Left renal pelvis (tissue), 4 donors: ENCODE measurements at places on chromosomes 16 and 17.

DNA sequence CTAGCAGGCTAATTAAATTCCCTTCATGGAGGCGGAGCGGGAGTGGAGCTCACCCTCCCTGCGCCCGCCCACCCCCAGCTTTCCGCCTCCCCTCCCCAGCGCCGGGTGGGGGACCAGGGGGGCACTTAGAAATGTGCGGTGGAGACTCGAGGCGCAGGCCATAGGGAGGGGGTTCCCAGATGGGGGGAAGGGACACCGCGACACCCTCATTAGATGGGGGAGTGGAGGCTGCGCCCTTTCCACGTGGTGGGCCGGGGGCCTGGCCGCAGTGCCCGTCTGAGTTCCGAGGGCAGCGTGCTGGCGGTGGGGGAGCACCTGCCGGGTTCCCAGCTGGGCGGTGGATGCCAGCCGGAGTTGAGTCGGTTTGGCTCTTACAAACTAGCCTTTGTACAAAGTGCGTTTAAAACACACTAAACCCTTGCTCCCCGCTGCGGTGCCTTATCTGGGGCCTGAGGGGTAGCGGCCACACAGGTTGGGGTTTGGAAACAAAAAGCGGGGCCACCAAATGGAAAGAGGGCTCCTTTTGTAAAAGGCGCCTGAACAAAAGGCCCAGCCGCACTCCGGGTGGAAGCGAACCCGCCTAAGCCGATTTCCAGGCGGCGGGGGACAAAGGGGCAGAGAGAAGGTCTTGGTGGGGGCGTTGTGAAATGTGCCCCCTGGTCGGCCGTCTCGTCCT, 1.4 kb downstream of the GSE1 start:
- no peak for DNase-seq

DNA sequence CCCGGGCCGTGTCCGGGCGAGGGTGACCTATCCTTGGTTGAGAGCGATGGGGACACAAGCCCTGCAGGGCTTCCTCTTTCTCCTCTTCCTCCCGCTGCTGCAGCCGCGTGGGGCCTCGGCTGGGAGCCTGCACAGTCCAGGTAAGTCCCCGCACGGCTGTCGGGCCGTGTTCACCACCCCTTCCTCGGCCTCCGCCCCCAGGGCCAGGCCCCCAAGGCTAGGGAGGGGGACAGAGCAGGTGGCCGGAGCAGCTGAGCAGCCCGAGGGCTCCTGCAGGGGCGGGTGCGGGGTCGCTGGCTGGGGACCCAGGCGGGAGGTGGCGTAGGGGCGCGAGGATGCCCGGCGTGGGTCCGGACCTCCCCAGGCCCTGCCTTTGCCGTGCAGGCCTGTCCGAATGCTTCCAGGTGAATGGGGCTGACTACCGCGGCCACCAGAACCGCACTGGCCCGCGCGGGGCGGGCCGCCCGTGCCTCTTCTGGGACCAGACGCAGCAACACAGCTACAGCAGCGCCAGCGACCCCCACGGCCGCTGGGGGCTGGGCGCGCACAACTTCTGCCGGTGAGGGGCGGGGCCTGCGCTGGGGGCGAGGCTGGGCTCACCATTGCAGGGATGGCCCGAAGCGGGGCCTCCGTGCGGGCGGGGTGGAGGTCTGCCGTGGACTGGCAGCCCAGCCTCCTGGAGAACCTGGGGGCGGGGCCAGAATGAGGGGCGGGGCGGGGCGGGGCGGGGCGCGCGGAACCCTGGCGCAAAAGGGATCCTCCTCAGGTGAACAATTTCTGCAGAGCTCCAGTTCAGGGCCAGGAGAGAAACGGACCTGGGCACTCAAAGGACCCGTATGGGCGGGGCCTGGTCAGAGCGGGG, 631 bp downstream of the KREMEN2 start:
- no peak for DNase-seq

DNA sequence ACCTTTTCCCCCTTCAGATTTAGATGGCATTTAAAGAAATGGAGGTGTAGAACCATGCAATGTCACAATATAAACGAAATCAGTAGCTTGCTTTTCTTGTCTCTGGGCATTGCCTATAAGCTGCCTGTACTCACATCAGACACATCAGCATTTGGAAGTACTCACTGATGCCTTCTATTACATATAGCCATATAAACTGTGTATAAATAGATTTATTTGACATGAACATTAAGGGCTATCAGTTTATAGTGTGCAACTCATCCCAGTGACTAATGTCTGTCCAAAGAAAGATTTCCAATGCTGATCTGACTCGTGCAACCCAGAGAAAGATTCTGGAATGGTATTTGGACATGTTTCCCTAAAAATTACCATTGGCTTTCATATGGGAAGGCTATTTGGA, 417.9 kb upstream of the MAF start:
- no peak for DNase-seq

- no peak for DNase-seq
Measured at GRCh38 chr16:75921281-75921680, 195.0 kb upstream of the CPHXL start.

DNA sequence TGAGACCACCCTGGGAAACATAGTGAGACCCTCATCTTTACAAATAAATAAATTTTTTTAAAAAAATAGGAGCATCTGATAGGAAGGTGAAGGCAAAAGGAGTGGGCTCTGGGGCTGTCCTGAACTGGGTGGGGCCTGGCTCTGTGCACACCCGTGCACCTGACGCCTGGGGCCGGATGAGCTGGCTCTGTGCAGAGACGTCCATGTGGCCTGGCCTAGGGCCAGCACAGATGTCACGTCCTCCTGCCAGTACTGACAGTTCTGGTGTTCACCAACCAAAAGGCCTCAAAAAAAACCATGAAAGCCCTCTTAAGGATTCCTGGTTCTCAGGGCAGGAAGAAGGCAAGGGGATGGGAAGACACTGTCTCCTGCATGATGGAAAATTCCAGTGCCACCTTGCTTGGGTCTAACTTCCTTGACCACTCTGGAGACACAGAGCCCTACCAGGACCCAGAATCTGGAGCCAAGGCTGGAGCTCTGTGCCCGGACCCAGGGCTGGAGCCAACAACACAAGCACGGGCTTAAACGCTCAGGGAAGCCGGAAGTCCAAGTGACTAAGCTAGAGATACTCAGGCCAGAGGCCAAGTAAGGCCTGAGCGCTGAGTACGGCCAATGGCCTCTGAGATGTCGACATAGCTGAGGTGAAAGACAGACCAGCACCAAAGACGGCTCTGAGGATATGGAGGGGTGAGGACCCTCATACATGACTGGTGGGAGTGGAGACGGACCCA, 32.9 kb downstream of the COPRS start:
- no peak for DNase-seq

DNA sequence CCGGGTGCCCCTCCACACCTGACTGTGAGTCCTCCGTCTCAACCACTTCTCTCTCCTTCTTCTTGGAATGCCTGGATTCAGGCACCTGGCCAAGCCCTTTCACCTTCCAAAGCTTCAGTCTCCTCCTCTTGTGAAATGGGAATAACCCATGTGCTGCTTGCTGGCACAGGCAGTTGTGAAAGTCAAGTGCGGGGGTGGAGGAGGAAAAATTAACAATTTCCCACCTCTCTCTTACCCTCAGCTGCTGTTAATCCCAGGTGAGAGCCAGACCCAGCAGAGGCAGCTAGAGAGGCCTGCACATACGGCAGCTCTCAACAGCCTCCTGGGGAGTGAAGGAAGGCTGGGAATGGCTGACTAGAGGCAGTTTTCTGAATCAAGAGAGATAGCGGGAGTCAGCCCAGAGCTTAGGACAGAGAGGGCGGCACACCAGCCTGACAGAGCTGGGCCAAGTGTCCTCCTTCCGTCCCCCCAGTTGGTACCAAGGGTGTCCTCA, 77.9 kb upstream of the LGALS9 start:
- DNase-seq: no peak

DNA sequence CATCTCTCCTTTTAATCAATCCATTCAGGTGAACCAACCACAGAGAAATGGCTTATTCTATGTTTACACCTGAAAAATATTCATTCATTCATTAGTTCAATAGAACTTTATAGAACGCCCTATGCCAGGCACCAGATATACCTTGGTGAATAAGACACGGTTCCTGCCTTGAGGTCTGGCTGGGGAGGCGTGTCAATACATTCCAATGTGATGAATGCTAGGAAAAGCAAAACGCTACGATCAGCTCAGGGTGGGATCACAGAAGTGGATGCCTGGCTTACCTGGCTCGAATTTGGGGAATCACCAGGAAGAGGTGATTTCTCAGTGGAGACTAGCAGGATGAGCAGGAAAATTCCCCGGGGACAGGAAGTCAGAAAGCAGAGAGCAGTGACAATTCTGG, 17.5 kb upstream of the WFIKKN2 start:
- DNase-seq: no peak

- no peak for DNase-seq
Measured at GRCh38 chr16:68386628-68387027, 61.7 kb downstream of the SMPD3 start.
